ENCODE measurements at places on chromosomes 12 and 14. TPM values are rescaled to one million over a fixed set of nuclear protein-coding genes. Genes with fewer than 3 reads are reported as not detected.

Gene LRRC23
- 7.8 TPM for total RNA-seq

Gene CCDC177
- total RNA-seq = not detected

Gene ANAPC5
- total RNA-seq = 166 TPM

Gene ADGRD1
- 16.8 TPM for total RNA-seq

Gene KRT72
- total RNA-seq = not detected

Gene HCAR3
- total RNA-seq = 2.3 TPM

Gene SRRM4
- total RNA-seq = 0.06 TPM

Gene OLR1
- 3.0 TPM for total RNA-seq

Gene SPIC
- 0.18 TPM for total RNA-seq

Gene CLEC6A
- 0.12 TPM for total RNA-seq

Gene OR4E2
- total RNA-seq = not detected

Gene G2E3
- 23.3 TPM for total RNA-seq

Gene PRH1
- 67.3 TPM for total RNA-seq

Gene RNASE7
- 0.18 TPM for total RNA-seq

Gene PAPLN
- total RNA-seq = 41.3 TPM

Gene TAS2R7
- total RNA-seq = not detected

Gene NUDT4
- total RNA-seq = 127 TPM

Gene PTGDR
- total RNA-seq = 1.5 TPM

Gene CALM1
- total RNA-seq = 305 TPM

Gene SLC6A13
- 25.9 TPM for total RNA-seq

Gene NCKAP5L
- total RNA-seq = 21.3 TPM

Gene GNB3
- total RNA-seq = 3.7 TPM

Gene TMEM19
- 27.9 TPM for total RNA-seq

Gene MED13L
- total RNA-seq = 152 TPM

Gene RERGL
- total RNA-seq = 7.4 TPM

Gene CHGA
- total RNA-seq = 2.6 TPM

Gene ADCY6
- 75.3 TPM for total RNA-seq

Gene SLC17A8
- total RNA-seq = 0.23 TPM

Gene IGFBP6
- total RNA-seq = 32.1 TPM

Gene TNS2
- 106 TPM for total RNA-seq

Gene MTHFD1
- total RNA-seq = 50.9 TPM

Gene AMN
- total RNA-seq = 33.7 TPM

All from metanephros (tissue), 2 donors.